ENCODE measurements at places on chromosomes 3 and 15. TPM values are rescaled to one million over a fixed set of nuclear protein-coding genes. Genes with fewer than 3 reads are reported as not detected.

DNA sequence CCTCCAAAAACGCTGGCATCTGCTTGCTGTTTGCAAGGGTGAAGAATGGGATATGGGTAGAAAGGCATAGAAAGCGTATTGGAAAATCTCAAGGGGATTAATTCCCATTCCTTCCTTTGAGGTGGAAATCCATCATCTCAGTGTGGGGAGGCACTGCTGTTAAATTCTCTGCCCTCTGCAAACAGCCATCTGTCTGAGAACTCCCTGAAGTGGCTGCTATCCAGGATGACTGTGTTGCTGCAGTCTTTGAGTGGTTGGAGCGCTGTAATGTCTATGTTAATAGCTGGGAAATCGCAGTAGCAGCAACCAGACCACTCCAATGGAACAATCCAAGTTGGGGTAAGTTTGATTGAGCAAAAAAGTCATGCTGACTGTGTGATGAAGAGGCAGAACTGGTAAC is 625.9 kb downstream of the NLGN1 start:
- DNase-seq: no peak
- H3K4me1 ChIP-seq: no peaks in the 10 kb centered on the region
- H3K36me3 ChIP-seq: no peaks in the 10 kb centered on the region
- no peak overlapping the region for H3K4me3 ChIP-seq

GRCh38 chr3:127688022-127688415 is 15.3 kb downstream of the ABTB1 start:
- no peak for DNase-seq
- no peaks in the 10 kb centered on the region for H3K27me3 ChIP-seq
- H3K36me3 ChIP-seq: peaks cover 23% of the 10 kb centered on the region
- peak overlapping the region; percentile 49 for H3K27ac ChIP-seq
- H3K4me1 ChIP-seq: no peaks in the 10 kb centered on the region
- H3K4me3 ChIP-seq: no peak overlapping the region

CCDC54 gene
- not detected for total RNA-seq

GRCh38 chr3:188152660-188153436 is 1.1 kb upstream of the LPP start:
- H3K27ac ChIP-seq: peak overlapping the region; percentile 99
- peak; percentile 23 for DNase-seq
- no peaks in the 10 kb centered on the region for H3K4me1 ChIP-seq
- H3K36me3 ChIP-seq: no peaks in the 10 kb centered on the region
- H3K4me3 ChIP-seq: peak overlapping the region; percentile 87

CASR gene
- not detected for total RNA-seq

DNA sequence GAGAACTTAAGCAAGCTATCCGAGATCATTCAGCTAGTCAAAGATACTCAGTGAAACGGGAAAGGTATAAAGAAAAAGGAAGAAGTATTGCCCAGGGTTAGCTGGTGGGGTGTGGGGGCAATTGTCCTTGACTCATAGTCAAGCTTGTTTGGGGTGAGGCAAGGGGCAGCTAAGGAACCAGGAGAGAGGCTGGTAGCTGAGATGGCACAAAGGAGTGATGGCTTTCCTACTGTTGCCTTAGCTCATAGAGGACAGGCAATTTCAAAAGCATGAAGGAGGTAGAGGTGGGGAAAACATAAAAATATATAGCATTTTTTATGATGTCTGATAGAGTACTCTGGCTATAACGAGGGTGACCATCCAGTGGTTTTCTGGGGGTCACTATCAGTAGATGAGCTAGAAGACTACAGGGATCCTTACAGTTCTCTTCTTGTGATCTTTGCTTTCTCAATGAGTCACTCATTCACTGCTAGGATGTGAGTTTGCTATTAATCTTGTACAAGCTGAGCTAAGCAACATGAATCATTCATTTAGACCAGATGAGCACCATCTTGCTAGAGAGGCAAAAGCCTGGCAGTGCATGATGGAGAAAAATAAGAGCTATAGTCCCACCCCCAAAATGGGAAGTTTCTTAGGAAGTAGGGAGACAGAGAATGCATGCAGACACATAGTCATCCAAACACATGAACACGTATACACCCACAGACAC is 207.1 kb upstream of the PFN2 start:
- H3K4me1 ChIP-seq: no peaks in the 10 kb centered on the region
- no peaks in the 10 kb centered on the region for H3K36me3 ChIP-seq
- H3K27ac ChIP-seq: no peak overlapping the region
- H3K4me3 ChIP-seq: no peak overlapping the region

- H3K4me3 ChIP-seq: peak overlapping the region; percentile 21
- H3K36me3 ChIP-seq: no peaks in the 10 kb centered on the region
- H3K4me1 ChIP-seq: peaks cover 60% of the 10 kb centered on the region
- peak overlapping the region; percentile 96 for H3K27ac ChIP-seq
Observed at GRCh38 chr3:4986175-4986781, 7.0 kb downstream of the BHLHE40 start.

DNA sequence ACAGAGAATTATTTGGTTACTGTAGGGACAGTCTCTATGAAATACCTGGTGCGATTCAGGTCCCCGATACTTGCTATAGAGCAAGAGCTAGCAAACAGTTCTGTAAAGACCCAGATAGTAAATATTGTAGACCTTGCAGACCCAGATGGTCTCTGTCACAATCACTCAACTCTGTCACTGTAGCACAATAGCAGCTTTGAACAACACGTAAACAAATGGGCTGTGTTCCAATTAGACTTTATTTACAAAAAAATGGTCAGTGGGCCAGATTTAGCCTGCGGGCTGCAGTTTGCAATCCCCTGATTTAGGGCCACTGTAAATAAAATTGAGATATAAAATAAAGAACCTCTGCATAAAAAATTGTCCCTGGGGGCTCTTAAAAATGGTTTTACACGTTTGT is 127.7 kb downstream of the SV2B start:
- H3K27ac ChIP-seq: no peak overlapping the region
- H3K4me1 ChIP-seq: no peaks in the 10 kb centered on the region
- no peak overlapping the region for H3K4me3 ChIP-seq
- no peaks in the 10 kb centered on the region for H3K36me3 ChIP-seq
- H3K27me3 ChIP-seq: no peaks in the 10 kb centered on the region

DNA sequence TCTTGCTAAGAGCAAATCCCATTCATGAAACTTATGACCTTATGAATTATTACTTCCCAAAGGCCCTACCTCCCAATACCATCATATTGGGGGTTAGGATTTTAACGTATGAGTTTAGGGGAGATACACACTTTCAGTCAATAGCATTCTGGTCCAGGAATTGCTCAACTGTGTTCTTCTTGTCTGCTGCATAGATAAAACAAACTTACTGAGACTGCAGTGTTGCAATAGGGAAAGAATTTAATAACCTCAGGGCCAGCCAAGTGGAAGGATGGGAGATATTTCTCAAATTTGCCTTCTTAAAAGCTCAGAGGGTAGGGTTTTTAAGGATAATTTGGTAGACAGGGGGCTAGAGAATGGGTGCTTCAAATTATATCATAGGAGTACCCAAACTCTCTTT is 625.8 kb downstream of the OTOL1 start:
- H3K4me3 ChIP-seq: no peak overlapping the region
- H3K27ac ChIP-seq: no peak overlapping the region
- no peak for DNase-seq
- no peaks in the 10 kb centered on the region for H3K36me3 ChIP-seq
- H3K4me1 ChIP-seq: no peaks in the 10 kb centered on the region
- no peaks in the 10 kb centered on the region for H3K27me3 ChIP-seq

DNA sequence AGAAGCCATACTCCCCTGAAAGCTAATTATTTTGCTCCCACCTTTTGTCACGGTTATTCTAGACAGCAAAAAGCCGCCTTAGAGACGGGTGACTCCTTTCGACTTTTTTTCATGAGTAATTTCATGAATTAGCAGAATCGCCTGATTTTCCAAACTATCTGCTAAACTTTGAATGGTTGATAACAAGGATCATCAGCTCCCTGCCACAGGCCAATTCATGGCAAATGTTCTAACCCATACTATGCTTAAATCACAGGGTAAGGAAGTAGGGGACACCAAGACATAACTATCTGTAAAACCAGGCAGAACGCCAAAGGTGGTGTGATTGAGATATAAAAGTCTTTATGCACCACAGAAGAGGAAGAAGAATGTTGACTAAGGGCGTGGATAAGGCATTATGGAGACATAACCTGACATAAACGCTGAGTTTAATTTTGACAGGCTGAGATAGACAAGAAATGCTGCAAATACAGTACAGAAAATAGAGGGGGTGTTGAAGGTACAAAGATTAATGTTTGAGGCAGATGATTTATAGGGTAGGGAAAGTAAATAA is 891 bp upstream of the DMXL2 start:
- peak overlapping the region; percentile 85 for H3K27ac ChIP-seq
- H3K4me3 ChIP-seq: peak overlapping the region; percentile 83
- H3K4me1 ChIP-seq: no peaks in the 10 kb centered on the region
- H3K27me3 ChIP-seq: no peaks in the 10 kb centered on the region
- H3K36me3 ChIP-seq: no peaks in the 10 kb centered on the region
- DNase-seq: no peak

DNASE1L3 gene
- 1.5 TPM for total RNA-seq

- H3K4me1 ChIP-seq: no peaks in the 10 kb centered on the region
- DNase-seq: no peak
- H3K36me3 ChIP-seq: no peaks in the 10 kb centered on the region
Observed at GRCh38 chr3:116050311-116050915, 394.9 kb downstream of the LSAMP start.

DNA sequence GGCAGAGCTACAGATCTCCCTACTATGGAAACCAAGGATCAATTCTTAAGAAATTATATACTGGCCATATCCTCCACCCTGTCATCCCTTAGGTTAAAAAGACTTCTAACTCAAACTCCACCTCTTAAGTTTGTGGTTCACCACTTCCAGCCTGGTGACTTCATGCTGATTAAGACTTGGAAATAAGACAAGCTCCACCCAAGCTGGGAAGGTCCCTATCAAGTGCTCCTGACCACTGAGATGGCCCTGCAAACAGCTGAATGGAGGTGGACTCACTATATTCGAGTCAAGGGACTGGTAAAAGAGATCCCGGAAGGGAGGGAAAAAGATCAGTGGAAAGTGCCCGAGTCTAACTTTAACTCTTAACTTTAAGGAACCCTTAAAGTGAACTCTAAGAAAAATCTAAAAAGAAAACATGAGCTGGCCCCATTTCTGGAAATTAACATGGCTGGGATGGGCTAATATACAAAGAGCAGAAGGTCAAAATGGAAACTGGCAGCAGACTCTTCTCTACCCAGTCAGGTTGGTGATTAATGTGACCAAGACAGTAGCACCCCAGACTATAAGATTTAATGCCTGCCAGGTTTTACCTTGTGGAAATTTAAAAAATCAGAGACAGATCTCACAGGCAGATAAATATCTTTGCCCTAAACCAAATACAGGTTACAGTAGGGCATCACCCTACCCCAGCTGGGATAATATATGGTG is 43.9 kb downstream of the PPCDC start:
- no peak overlapping the region for H3K27ac ChIP-seq
- no peaks in the 10 kb centered on the region for H3K27me3 ChIP-seq
- no peaks in the 10 kb centered on the region for H3K36me3 ChIP-seq

GRCh38 chr3:16474920-16475319 is 38.6 kb downstream of the RFTN1 start:
- no peak overlapping the region for H3K27ac ChIP-seq
- no peak overlapping the region for H3K4me3 ChIP-seq
- DNase-seq: no peak
- no peaks in the 10 kb centered on the region for H3K27me3 ChIP-seq
- H3K4me1 ChIP-seq: no peaks in the 10 kb centered on the region

CYP1A1 gene
- 0.44 TPM for total RNA-seq

DNA sequence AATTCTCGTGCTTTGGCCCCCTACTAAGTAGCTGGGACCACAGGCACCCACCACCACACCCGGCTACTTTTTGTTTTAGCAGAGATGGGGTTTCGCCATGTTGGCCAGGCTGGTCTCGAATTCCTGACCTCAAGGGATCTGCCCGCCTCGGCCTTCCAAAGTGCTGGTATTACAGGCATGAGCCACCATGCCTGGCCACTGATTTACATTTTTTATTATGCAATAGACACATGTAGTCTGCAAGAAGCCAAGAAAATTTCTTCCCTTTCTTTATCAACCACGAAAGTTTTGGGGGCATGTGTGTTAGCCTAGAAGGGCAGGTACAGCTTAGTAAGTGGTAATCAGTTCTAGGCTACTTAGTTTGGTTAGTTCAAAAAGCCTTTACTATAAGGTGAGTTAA is 51.1 kb downstream of the LRRFIP2 start:
- H3K4me1 ChIP-seq: no peaks in the 10 kb centered on the region
- no peak for DNase-seq
- H3K36me3 ChIP-seq: no peaks in the 10 kb centered on the region
- no peak overlapping the region for H3K27ac ChIP-seq

GRCh38 chr15:73851689-73852088 is 21.7 kb upstream of the TBC1D21 start:
- H3K27ac ChIP-seq: no peak overlapping the region
- no peaks in the 10 kb centered on the region for H3K27me3 ChIP-seq
- H3K4me3 ChIP-seq: no peak overlapping the region
- H3K36me3 ChIP-seq: no peaks in the 10 kb centered on the region
- H3K4me1 ChIP-seq: no peaks in the 10 kb centered on the region

DNA sequence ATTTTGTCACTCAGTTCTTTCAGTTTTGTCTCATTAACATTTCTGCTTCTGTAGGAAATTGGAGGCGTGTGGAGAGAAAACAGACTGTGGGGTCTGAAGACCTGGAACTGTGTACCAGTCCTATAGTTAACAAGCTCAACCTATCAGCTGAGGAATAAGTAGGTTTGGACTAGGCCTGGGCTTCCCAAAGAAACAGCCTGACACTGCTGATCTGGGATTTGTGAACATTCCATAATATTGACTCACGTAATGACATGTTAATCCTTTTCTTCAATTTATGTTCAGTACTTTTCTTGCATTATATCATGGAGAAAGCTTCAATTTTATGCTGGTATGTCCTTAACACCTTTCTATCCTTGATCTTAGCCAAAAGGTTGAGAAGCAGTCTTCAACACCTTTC is 181.6 kb upstream of the RORA start:
- no peak for DNase-seq
- no peak overlapping the region for H3K4me3 ChIP-seq
- no peaks in the 10 kb centered on the region for H3K36me3 ChIP-seq
- H3K4me1 ChIP-seq: no peaks in the 10 kb centered on the region
- H3K27me3 ChIP-seq: no peaks in the 10 kb centered on the region

FBXL22 gene
- 2.7 TPM for total RNA-seq

RTP3 gene
- total RNA-seq: not detected

- no peaks in the 10 kb centered on the region for H3K36me3 ChIP-seq
- H3K27me3 ChIP-seq: no peaks in the 10 kb centered on the region
- DNase-seq: peak; percentile 73
- H3K4me3 ChIP-seq: no peak overlapping the region
- peak overlapping the region; percentile 85 for H3K27ac ChIP-seq
Observed at GRCh38 chr3:4772171-4772804, 206.9 kb upstream of the BHLHE40 start.

- no peaks in the 10 kb centered on the region for H3K36me3 ChIP-seq
- no peak for DNase-seq
- no peak overlapping the region for H3K4me3 ChIP-seq
- no peak overlapping the region for H3K27ac ChIP-seq
Observed at GRCh38 chr3:112718967-112719366, 78.0 kb upstream of the CCDC80 start.

DNA sequence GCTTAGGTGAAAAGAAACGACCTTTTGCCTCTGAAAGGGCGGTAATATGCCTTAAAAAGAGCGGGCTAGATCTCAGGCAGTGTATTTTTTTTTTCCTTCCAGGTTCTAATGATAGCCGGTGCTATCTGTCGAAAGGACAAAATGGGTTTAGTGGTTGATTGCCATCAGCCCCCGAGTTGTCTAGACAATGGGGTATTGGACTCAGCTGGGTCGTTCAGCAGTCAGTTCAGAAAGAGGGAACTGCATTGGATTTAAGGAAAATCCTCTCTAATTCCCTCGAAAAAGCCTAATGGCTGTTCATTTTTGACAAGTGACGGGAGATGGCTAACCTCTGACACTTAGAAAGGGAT is 728 bp downstream of the EIF2B5 start:
- H3K4me3 ChIP-seq: peak overlapping the region; percentile 98
- H3K27ac ChIP-seq: peak overlapping the region; percentile 82
- H3K4me1 ChIP-seq: peaks cover 4% of the 10 kb centered on the region
- DNase-seq: no peak

All from tibial nerve (tissue), 4 donors.